ENCODE measurements at places on chromosomes 6 and 20. TPM values are rescaled to one million over a fixed set of nuclear protein-coding genes. Genes with fewer than 3 reads are reported as not detected.

DNA sequence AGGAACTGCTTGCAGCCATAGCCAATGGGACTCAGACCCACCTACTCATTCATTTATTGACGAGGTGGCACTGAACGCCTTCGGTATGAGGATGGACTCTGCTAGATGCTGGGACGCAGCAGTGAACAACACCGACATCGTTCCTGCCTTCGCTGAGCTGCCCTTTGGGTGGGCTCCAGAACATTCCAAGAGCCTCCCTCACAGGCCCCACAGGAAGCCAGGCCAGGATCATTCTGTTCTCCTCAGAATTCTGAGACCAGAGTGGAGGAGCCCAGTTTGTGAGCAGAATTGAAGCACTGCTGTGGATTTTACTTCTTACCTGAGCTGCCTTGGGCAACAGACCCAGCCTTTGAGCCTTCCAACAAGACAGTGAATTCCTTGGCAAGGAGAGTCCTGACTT, 82.1 kb downstream of the KCNB1 start:
- peak; percentile 93 for DNase-seq

- no peak for DNase-seq
These were observed 9.4 kb upstream of the STXBP5 start for GRCh38 chr6:147194652-147195411.

DNA sequence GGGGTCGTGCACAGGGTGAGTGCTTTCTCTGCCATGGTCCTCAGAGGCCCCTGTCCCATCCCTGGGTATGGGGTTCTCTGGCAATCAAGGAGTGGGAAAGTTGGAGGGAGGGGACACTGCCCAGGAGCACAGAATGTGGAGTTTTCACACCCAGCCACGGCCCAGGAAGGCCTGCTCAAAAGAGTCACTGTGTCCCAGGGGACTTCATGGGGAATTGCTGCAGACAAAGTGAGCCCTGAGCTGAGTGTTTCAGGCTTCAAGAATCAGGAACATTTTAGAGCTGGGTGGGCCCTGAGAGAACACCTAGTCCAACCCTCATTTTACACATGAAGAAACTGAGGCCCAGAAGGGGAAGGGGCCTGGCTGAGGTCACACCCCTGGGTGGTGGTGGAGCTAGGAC, 5.7 kb downstream of the MAPK13 start:
- DNase-seq, result no peak

DNA sequence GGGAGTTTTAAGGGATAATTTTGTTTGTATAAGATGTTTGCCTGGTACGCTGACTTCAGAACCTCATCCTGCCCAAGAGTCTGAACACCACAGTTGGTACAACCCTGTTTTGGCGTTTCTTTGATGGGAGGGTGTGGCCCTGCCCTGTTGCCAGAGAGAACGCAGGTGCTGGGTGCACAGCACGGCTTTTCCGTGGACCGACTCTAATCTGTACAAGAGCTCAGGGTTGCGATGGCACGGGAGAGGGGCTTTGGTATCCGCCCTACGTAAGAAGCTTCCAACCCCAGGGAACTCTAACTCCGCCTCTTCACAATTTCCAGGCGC, 1.3 kb downstream of the CYP24A1 start:
- no peak for DNase-seq

DNA sequence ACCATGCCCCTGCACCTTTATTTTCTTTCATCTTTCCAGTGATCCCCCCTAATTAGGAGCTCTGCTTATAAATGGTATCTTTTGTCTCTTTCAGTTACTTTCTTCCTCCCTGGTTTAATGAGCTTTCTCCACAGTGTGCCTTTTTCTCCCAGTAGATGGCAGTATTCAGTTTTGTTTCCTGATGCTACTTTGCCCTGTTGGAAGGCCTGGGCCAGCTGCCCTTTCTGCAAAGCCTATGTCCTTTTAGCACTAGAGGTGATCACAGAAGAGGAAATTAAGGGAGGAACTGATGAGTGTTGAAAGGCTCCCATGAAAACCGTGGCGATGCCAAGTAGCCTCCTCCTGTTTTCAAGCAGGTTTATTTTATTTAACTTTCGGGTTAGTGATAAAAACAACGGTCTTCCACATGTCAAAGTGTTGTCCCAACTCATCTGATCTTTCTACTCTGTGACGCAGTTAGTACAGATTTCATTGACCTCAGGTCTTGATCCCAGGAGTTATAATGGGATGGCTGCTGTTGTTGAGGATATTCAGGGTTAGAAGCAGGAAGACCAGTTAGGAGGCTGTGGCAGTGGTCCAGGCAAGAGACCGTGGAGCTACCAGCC, 184.2 kb upstream of the BMP2 start:
- DNase-seq, result peak; percentile 67

GRCh38 chr6:101393251-101393828, at the start of gene GRIK2:
Gene GRIK2 (plus strand): TSS chr6:101393708.
- DNase-seq, result no peak

- no peak for DNase-seq
These were observed 31.6 kb upstream of the PRL start for GRCh38 chr6:22328474-22328873.

DNA sequence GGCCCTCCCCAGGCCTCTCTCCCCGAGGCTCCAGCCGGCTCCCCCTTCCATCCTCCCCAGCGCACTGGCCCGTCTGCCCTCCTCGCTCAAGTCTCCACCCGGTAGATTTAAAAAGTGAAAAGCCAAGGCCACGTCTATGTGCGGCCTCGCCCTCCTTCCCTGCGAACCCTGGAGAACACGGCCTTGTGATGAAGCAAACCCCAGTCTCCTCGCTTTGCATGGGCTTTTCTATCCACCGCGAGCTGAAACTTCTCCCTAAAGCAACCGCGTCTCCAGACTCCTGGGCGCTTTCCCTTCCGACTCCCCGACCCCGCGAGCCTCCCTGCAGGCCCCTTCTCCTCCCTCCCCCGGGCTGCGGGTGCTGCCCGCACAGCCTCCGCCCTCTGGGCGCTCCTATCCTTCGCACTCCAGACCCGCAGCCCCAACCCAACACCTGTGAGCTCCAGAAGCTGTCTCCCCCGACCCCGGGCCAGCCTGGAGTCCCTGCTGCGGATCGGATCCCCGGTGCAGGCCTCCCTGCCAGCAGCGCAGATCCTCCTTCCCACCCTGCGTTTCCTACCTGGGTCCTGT, 265.2 kb upstream of the QKI start:
- DNase-seq, result no peak

- DNase-seq, result no peak
These were observed 380.2 kb downstream of the TBC1D32 start for GRCh38 chr6:120954111-120954510.

- DNase-seq, result no peak
These were observed 655.4 kb upstream of the EPHA7 start for GRCh38 chr6:94074764-94075163.

- no peak for DNase-seq
These were observed 51.7 kb upstream of the TFAP2D start for GRCh38 chr6:50661636-50662035.

GRCh38 chr20:5864873-5865587, 85.3 kb downstream of the TRMT6 start:
- no peak for DNase-seq

DNA sequence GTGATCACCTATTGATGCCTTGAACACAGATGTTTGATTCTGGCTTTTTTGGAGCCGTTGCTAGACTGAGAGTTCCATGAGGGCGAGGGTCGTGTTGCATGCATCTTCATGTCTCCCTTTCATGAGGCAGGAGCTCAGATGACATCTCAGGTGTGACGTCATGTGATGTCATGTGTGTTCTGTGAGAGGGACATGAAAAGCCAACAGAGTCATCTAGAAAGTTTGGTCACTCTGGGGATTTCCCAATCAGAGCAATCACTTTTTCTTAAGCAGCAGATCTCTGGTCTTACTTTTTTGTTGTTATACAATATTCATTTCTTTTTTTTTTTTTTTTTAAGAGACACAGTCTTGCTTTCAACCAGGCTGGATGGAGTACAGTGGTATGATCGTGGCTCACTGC, 411.8 kb downstream of the PREX1 start:
- DNase-seq, result no peak

DNA sequence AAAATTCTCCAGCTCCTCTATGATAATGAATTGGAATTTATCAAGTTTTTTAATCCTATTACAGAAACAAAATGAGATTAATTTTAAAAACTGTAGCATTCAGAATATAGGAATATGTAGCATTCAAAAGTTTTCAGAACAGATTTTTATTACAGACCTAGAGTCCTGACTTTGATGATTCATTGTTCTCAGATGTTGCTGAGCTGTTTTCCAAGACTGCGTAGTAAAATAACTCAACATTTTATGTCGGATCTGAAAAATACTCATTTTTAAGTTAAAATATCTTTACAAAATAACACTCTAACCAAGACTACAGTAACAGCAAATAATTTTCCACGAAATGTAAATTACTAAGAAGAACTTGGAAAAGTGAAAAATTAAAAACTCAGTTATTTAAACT, 67.1 kb downstream of the SYCP2 start:
- DNase-seq, result no peak

GRCh38 chr6:154805288-154805911, 72.2 kb downstream of the SCAF8 start:
- DNase-seq, result no peak

DNA sequence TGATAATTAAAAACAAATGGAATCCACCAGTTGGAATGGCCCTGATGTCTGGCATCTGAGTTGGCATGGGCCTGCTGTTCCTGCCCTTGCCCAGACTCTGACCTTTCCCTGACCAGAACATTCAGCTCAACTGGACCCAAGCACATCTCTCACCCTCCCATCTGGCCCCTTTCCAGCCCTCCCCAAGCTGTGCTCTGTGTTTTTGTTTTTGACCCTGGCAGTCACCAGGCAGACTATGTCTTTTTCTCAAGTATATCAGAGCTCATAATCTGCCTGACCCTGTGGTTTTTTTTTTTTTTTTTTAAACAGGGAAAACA, 117.6 kb downstream of the TRDN start:
- peak; percentile 76 for DNase-seq

DNA sequence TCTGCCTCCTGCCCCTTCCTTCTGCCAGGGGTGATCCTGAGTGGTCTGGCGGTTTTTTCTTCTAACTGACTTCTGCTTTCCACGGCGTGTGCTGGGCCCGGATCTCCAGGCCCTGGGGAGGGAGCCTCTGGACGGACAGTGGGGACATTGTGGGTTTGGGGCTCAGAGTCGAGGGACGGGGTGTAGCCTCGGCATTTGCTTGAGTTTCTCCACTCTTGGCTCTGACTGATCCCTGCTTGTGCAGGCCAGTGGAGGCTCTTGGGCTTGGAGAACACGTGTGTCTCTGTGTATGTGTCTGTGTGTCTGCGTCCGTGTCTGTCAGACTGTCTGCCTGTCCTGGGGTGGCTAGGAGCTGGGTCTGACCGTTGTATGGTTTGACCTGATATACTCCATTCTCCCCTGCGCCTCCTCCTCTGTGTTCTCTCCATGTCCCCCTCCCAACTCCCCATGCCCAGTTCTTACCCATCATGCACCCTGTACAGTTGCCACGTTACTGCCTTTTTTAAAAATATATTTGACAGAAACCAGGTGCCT, 10.2 kb downstream of the SLC29A1 start:
- no peak for DNase-seq

DNA sequence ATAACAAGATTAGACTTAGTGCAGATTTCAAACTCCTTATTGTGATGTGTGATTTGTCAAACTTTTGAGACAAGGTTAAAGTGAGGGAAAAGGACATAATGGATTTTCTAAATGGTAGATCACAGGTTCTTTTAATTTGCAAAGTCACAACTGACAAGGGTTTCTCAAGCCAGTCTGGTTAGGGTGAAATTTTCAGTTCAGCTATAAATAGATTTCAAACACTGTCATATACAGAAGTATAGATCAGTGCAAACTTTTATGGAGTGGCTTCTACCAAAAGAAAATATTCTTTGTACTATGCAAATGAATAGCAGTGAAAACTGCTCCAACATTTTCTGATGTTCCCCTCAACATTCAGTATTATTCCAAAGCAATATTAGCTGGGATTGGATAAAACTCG, 337.1 kb upstream of the MAN1A1 start:
- DNase-seq, result no peak

SMOC2 gene
- polyA plus RNA-seq, result 33.5 TPM

RAB23 gene
- 7.8 TPM for polyA plus RNA-seq

ADAM33 gene
- 5.4 TPM for polyA plus RNA-seq

TP53TG5 gene
- polyA plus RNA-seq, result 0.03 TPM

FAXC gene
- under 0.01 TPM for polyA plus RNA-seq

MEP1A gene
- polyA plus RNA-seq, result 43.0 TPM

DSP gene
- polyA plus RNA-seq, result 42.4 TPM
